Activated CD8-positive, alpha-beta memory T cell treated with anti-CD3 and anti-CD28 coated beads for 4 hours (primary cell): ENCODE measurements at places on chromosomes 11 and 22.

GRCh38 chr11:7687386-7687785, 14.1 kb upstream of the CYB5R2 start:
- DNase-seq, result no peak

DNA sequence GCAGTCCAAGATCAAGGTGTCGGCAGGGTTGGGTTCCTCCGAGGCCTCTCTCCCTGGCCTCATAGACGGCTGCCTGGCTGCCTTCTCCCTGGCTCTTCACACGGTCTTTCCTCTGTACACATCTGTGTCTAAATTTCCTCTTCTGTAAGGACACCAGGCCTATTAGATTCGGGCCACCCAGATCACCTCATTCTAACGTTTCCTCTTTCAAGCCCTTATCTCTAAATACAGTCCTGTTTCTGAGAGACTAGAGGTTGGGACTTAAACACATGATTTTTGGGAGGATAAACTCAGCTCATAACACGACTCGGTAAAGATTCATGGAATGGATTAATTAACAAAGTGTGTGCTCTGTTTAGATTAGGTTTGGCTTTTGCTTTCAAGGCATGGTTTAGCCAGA, 136.0 kb upstream of the SORL1-AS1 start:
- no peak for DNase-seq

GRCh38 chr11:48081151-48082010, 101.0 kb downstream of the PTPRJ start:
- no peak for DNase-seq

GRCh38 chr11:116301141-116301540, 471.6 kb downstream of the BUD13 start:
- no peak for DNase-seq

- DNase-seq, result no peak
Observed at GRCh38 chr11:18203723-18204122, 31.1 kb downstream of the MRGPRX4 start.

DNA sequence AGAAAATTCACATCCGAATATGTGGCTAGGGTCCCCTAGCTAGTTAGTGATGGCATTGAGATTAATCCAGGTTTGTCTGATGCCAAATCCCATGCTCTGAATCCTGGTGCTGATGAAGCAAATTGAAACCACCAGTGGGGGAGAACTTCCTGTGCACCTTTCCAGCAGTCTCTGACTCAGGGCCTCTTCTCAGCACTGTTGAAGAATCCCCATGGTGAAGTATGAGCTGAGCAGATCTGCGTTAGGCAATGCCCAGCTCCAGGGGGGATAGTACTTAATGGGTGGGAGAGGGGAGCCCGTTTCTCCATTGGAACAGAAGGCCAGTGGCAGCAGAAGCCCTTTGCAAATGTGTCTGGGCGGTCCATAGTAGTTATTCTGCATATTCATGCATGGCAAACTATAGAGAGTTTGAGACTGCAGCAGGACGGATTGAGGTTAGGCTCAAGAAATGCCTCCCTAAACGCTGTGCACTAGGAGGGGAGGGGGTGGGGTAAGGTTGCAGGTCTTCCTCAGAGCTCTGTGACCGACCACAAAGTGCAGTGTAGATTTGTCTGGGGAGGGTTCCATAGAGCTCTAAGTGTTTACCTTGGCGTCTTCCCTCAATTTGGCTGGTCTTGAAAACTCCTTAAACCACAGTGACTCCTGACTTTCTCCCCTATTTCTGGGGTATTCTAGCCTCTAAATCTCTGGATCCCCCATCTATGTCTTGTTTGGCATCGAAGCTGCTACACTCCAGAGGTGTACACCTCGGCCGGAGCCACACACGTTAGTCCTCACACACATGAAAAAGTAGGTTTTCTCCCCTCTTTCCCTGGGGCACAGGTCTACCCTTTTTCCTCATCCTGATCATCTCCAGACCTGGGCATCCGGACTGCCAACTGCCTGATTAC, 4.8 kb downstream of the POU2F3 start:
- no peak for DNase-seq

DNA sequence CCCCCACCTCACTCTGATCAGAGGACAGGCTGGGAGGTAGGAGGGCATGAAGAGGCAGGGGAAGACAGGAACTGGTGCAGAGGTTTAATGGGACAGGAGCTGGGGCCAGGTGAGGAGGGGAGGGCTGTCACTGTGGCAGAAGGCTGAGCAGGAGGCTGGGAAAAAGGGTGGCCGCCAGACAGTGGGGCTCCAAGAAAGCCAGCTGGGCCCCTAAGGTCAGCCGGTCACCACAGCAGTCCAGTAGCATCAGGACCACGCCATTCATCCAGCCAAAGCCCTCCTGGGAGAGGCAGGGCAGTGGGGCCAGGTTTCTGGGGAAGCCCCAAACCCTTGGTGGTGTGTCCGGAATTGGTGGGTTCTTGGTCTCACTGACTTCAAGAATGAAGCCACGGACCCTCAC, 8.5 kb upstream of the TREH start:
- DNase-seq, result no peak

DNA sequence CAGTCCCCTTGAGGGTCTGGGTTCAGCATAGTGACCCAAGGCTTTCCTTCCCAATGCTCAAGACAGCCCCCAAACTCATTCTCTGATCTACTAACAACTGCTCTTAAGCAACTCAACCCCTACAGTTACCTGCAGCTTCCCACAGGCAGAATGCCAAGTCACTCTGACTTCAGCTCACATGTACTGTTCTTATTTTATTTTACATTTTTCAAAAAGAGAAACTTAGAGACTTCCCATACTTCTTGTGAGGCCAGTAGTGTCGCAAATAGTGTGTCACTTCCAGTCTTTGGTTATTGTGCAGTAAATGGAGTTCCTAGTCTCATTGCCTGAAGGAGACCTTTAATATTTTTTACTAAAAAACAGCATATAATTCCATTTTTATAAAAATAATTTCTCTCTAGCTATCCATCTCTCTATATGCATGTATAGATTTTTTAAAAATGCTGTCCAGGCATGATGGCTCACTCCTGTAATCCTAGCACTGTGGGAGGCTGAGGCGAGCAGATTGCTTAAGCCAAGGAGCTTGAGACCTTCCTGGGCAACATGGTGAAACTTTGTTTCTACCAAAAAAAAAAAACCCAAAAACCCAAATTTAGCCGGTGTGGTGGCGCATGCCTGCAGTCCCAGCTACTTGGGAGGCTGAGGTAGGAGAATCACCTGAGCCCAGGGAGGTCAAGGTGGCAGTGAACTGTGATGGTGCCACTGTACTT, 41.8 kb downstream of the ENTHD1 start:
- no peak for DNase-seq

- DNase-seq, result peak; percentile 17
Observed at GRCh38 chr11:116691771-116692177, 81.0 kb downstream of the BUD13 start.

- DNase-seq, result no peak
Observed at GRCh38 chr11:115803073-115803740, 299.0 kb upstream of the CADM1 start.

GRCh38 chr22:41725510-41726110, 26.3 kb downstream of the MEI1 start:
- DNase-seq, result no peak

DNA sequence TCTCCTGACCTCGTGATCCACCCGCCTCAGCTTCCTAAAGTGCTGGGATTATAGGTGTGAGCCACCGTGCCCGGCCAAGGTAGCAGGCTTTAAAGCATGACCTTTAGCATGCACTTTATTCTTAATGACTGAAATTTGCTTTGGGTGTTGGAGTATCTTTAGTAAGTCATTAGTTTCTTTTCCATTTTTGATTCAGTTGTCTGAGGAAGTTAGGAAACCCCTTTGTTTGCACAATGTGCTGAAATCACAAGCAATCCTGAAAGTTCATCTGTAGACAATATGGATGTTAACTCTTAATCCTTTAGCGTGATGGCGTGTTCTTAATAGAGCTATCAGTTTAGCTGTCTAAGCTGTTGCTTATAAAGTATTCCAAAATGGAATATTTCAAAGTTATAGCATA, 16.8 kb downstream of the SDHD start:
- DNase-seq, result no peak

GRCh38 chr11:124938206-124938765, 2.4 kb upstream of the HEPACAM start:
- DNase-seq, result no peak

DNA sequence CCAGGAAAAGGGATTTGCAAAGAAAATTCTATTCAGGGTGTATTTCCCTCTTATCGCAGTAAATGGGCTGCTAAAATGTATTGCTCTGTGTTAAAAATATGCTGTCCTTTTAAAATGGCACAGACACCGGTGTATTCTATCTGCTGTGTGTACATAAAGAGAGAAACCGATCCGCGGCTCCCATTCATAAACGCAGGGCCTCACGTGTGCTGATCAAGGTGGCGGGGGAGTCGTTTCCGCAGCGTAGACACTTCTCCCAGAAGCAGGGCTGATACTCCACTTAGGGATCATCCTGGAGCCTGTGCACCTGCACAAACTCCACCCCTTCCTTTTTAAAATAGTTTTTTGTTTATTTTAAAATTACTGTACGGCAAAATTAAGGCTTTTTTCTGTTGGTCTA, 26.1 kb upstream of the IGSF9B start:
- no peak for DNase-seq

- DNase-seq, result no peak
Observed at GRCh38 chr11:97414801-97415200, 1025.0 kb downstream of the JRKL start.

- no peak for DNase-seq
Observed at GRCh38 chr11:113481226-113481625, 6.0 kb upstream of the DRD2 start.

DNA sequence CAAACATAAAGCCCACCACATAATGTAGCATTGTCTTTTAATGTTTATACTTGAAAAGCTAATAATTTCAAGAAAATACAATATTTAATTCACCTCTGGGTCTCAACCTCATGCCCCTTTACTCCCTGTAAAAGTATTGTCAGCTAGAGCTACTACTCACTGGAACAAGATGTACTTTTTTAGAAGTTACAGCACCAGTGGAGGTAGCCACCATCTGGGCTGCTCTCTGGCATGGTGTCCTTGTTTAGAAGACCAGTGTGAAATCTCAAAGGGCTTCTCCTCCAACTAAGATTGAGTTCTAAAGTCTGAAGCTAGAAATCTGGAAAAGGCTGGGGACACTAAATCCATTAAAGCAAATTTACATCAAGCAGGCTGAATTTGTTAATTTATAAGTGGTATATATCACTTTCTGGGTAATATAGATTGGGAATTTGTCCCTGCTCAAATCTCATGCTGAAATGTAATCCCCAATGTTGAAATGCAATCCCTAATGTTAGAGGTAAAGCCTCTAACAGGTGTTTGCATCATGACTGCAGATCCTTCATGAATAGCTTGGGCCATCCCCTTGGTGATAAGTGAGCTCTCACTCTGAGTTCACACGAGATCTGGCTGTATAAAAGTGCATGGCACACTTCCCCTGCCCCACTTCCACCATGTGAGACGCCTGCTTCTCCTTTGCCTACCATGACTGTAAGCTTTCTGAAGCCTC, 47.6 kb downstream of the PITPNB start:
- no peak for DNase-seq

DNA sequence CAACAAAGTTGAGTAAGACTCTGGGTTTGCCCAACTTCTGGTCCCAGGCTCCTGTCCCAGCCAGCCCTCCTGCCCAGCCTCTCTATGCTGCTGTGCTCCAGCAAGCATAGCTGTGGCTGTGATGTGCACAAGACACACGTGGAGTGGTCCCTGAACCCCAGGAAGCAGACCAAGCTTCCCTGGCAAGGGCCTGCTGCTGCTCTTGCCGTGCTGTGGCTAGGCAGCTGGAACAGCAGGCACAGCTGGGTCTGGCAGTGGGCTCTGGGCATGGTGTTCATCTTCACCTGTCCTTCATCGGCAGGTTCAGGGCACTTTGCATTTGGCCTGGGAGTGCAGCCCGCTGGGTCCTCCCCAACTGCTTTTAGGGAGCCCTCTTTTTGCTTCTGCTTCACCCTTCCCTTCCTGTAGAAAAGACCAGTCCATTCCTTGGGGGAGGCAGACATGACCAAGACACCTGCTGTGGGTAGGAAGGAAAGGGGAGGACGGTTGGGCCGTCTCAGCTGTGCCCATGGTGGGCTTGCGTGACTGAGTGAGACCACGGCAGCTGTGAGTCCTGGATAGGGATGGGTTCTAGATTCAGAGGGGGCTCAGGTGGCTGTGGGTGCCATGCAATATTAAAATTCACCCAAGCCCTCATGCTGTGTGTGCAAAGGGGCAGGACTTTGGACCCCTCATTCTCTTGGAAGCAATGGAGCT, 26.1 kb upstream of the ETS1 start:
- no peak for DNase-seq

GRCh38 chr22:19178065-19178656, 375 bp downstream of the SLC25A1 start:
- peak; percentile 27 for DNase-seq

GRCh38 chr22:31742115-31742514, 7.8 kb downstream of the PRR14L start:
- DNase-seq, result no peak
